ENCODE measurements at places on chromosomes 3 and 15.

GRCh38 chr3:190629088-190629487 lies 115.2 kb downstream of the IL1RAP start:
- no peak for DNase-seq

GRCh38 chr3:4908433-4909156 lies 70.6 kb upstream of the BHLHE40 start:
- DNase-seq = no peak

DNA sequence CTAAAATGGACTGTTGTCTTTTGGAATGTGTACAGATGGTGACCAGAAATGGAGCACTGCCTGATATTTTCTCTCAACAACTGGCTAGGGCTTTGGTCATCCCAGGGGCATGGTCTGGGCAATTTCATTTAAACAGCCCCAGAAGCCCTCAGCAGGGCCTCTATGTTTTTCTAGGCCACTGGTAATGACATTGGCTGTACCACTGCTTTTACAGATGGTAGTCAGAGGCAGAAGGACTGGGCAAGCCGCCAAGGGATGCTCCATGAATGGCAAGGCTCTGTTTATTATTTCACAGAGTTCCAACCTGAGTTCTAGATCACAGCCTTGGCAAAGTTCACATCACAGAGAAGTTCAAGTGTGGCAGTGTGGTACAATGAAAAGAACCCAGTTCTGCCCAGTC lies 37.0 kb upstream of the LMCD1 start:
- no peak for DNase-seq

DNA sequence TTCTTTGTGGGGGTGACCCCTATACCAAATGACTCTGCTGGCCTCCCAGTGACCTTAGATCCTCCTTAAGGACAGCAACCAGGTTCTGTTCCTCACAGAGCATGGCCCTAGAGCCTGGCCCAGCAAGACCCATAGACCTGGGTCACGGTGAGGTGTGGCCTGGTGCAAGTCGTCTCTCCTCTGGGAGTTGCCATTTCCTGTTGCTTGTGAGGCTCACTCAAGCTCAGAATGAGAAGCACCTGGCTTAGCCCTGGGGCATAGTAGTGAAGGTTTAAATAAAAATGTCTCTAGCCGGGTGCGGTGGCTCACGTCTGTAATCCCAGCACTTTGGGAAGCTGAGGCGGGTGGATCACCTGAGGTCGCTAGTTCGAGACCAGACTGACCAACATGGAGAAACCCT lies 131.3 kb downstream of the SMAD6 start:
- DNase-seq = no peak

GRCh38 chr15:74156678-74157411 lies 16.7 kb upstream of the ISLR start:
- DNase-seq = peak; percentile 66

DNA sequence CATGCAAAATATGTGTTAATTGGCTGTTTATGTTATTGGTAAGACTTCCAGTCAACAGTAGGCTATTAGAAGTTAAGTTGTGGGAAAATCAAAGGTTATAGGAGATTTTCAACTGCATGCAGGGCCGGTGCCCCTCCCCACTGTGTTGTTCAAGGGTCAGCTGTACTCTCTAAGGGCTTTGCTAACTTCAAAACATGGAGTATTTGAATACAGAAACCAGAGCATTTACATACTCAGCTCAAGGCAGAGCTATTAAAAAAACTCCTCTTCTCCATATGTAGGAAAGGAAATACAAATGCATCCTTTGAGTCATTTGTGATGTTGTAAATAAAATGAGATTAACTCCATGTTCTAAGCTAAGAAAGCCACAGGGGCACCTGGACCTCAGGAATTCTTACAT lies 16.8 kb downstream of the IL17RB start:
- no peak for DNase-seq

- DNase-seq = no peak
Observed at GRCh38 chr3:193095366-193095765, 145.7 kb upstream of the PLAAT1 start.

DNA sequence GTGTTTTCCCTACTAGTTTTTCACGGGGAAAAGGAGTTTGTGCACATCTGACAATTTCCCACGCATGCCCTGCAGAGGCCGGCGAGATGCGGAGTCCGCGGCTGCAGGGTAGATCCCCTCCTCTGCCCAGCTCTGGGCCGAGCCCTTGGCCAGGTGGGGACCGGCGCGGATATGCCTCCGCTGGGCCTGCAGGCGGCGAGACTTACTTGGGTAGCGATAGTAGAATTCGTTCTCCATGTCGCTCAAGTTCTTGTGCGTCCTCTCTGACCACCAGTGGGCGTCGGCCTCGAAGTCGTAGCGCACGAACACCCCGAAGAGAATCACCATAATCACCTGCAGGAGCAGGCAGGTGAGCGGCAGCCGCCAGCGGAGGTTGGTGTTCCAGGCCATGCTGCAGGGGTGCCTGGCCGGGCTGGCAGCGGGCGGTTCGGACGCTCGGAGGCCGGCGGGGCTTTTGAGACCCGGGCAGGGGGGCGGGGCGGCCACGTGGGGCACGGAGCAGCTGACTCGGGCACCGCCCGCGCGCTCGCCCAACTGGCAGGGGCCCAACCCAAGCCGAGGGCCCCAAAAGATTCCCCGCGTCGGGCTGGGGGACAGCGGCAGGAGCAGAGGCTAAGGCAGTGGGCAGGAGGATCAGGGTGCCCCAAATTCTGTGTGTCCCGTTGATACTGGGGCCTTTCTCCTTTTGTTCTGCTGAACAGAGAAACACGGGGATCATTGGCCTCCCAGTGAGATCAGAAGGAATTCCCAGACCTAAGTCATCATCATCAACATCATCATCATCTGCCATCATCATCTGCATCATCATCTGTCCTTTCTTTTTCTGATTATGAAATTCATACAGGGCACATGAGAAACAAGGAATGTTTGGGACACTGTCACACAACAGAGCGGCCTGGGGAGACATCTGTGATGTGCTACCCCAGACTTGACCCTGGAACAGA lies at the start of gene RHCG:
RHCG (minus strand) TSS at position 429 of the 944 bp plus-strand sequence; CDS start at position 390, 39 bp downstream.
- no peak for DNase-seq

DNA sequence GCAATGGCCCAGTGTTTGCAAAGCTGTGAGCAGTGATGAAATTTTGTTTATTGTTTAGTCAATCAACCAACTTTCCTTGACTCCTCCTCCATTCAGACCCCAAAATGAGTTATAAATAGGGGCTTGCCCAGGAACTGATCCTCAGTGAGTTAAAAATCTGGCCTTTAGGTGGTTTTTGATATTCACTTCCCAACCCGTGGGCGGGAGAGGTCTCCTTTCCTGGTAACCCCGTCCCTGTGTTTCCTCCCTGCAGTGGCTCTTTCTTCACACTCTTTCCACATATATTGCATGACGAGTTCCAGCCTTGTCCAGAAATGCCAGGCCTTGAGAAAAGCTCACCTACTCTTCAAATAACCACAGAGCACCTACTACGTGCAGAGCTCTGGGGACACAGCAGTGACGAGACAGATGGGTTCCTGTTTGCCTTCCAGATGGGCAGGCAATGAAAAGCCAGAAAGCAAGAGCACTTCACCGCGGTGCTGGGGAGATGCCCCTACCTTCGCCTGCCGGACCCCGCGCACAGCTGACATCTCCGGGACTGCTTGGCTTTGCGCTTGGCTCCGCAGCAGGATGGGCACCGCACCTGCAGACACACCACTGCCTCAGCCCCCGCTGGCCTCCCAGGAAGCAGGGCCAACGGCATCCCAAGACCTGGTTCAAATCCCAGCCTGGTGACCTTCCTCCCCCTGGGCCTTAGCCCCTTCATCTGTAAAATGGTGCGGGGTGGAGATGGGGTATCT lies 17.2 kb downstream of the SSUH2 start:
- DNase-seq = no peak

GRCh38 chr3:130846181-130846580 lies 47.7 kb upstream of the ATP2C1 start:
- DNase-seq = no peak

DNA sequence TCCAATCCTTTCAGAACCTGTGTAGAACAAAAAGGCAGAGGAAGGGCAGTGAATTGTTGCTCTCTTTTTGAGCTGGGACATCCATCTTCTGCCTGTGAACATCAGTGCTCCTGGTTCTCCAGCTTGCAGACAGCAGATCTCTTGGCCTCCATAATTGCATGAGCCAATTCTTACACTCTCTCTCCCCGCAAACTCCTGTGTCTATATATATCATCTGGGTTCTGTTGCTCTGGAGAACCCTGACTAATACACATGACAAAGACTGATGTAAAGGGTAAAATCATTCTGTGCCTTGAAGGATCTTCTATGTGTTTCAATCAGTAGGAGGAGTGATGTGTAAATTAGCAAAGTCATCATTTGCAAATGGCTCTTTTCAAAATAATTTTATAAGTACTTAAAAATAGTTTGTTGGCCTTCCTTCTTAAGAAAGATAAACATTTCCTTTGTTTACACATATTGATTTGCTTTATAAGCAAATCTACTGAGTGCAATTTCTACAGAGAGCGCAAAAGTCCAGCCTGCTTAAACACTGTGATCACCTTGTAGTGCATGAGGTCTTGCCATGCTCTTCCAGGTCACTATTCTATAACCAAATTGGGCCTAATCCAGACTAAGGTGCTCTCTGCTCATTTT lies 154.9 kb upstream of the ANKRD28 start:
- no peak for DNase-seq

- DNase-seq = no peak
Observed at GRCh38 chr15:61621146-61621545, 392.0 kb upstream of the RORA start.

GRCh38 chr3:150227839-150228238 lies 180.3 kb upstream of the TSC22D2 start:
- peak; percentile 66 for DNase-seq

GRCh38 chr3:48135552-48136495 lies 52.4 kb downstream of the CDC25A start:
- no peak for DNase-seq

DNA sequence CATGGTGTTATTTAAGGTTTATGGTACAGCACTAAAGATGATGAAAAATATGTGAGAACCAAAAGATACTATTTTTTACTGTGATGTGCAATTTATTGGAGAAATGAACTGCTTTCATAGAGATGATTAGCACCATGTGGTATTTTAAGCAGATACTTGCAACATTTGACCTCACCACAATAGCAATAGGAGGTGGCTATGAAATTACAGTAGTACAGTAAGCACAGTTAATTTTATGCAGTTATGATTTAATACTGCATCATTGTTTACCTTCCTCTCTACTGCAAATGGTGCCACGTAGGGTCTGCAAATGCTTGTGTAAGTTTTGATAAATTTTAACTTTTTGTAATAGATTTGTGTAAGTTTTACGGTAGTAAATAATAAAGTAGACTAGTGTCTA lies 14.0 kb downstream of the PYGO1 start:
- DNase-seq = no peak

DNA sequence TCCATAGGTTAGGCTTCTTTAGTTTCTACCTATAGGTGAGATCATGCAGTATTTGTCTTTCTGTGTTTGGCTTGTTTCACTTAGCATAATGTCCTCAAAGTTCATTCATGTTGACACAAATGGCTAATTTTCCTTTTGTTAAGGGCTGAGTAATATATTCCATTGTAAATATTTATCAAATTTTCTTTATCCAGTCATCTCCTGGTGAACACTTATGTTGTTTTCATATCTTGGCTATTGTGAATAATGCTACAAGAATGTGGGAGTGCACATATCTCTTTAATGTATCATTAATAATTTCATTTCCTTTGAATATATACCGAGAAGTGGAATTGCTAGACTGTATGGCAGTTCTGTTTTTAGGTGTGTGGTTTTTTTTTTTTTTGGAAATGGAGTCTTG lies 250.9 kb upstream of the SEMA6D start:
- no peak for DNase-seq

DNA sequence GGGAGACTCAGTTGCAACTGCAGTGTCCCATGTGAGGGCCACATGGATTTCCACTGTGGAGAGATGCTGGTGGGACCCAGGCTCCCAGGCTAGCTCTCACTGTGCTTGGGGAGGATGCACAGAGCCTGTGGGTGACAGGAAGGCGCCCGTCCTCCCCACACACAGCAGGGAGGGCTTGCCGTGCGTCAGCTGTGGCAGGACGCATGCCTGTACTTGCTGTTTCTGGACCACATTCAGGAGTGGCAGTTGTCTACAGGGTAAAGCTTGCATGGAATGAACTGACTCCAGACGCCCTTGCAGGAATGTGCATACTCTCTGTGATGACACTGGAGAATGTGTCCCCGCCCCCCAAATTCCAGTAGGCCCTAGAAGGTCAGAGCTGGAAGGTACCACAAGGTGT lies 63.8 kb upstream of the SNRPA1 start:
- DNase-seq = no peak

DNA sequence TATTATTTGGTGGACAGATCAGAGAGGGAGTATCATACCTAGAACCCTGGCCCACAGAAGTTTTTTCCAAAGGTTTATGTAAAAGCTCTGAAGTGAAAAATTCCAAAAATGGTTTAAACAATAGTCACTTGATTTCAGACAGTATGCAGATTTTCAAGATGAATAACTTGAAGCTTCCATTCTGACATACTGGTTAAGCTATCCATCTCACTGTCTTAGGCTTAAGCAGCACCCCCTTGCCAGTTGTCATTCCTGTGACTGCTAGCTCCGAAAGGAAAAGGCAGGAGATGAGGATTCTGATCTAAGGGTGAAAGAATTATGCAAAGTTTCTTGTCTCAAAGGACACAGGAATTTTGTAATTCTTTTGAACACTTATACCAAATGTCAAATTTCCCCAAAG lies 337.5 kb upstream of the THBS1 start:
- DNase-seq = no peak

- no peak for DNase-seq
Observed at GRCh38 chr3:63050548-63051177, 175.4 kb upstream of the CADPS start.

DNA sequence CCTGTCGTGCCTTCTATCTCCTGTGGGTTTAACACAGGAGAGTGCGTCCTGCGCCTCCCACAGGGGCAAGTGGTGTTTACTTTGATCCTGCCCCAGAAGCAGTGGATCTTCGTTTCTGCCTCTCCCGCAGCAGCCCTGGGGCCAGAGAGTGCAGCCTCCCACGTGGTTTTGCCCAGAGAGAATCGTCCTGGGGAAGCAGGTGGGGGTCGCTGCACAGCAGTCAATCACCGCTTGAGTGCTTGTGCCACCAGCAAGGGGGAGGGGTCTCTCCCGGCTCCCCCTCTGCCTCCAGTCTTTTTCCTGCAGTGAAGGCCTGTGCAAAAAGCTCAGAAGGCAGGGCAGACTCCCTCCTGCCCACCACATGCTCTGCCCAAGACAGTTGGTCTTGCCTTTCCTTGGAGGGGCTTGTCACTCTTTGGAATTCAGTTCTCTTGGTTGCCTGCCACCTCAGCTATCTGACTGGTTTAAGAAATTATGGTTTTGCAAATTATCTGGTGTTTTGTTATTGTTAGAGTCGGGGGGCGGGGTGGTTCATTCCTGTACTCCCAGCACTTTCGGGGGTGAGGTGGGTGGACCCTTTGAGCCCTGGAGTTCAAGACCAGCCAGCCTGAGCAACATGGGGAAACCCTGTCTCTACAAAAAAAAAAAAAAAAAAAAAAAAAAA lies 26.9 kb downstream of the STOML1 start:
- peak; percentile 50 for DNase-seq

DNA sequence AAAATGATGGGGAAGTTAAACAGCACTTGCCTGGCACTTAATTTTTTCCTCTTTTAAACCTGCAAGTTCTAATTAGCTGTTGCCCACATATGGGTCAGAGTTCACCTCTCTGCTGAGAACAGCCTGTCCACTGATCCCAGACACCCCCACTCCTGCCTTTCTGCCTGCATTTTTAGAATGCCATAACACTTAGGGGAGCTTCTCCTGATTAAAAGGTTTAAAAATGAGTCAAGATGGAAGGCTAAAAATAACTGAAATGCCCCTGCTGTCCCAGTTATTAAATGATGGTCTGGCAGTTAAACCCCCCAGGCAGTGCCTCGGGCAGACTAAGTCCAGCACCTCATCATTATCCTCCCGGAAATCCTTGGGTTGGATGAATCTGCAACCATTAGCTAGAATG lies 913.6 kb upstream of the ARPP21 start:
- DNase-seq = no peak

GRCh38 chr3:16849795-16850194 lies 35.0 kb upstream of the PLCL2 start:
- no peak for DNase-seq

Data from right forelimb (tissue), 1 donor.